ENCODE measurements at places on chromosomes 4 and X.
A peak's percentile ranks its signal among the peaks of the same experiment; 100 is the strongest.

- no peak for DNase-seq
Observed at GRCh38 chrX:133440081-133440796, 24.9 kb upstream of the GPC4 start.

- no peak for DNase-seq
Observed at GRCh38 chrX:25039036-25039435, 23.3 kb upstream of the ARX start.

- DNase-seq = no peak
Observed at GRCh38 chr4:19879330-19879729, 372.4 kb upstream of the SLIT2 start.

GRCh38 chr4:185597532-185598188 lies 62.4 kb upstream of the PDLIM3 start:
- peak; percentile 81 for DNase-seq

DNA sequence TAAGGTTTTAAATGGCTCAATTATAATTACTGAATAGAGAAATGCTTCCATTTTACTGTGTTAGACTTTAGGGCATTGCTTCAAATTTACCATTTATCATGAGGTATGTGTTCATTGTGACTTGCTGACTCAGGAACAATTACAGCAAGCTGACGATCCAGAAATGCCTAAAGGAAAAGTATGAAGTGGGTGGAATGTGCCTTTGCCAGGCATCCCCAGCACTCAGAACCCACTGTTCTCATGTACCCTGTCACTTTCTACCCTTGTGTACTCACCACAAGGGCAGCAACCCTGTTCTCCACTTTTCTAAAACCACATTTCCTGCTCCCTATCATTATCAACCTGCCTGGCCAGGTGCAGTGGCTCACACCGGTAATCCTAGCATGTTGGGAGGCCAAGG lies 41.5 kb downstream of the QRFPR start:
- DNase-seq = no peak

GRCh38 chr4:56863441-56864139 lies 42.1 kb upstream of the SPINK2 start:
- DNase-seq = no peak

GRCh38 chr4:19224820-19225219 lies 1026.9 kb upstream of the SLIT2 start:
- DNase-seq = no peak
